NCI-H1930 (cell line): ENCODE measurements at places on chromosomes 1 and 21.

- DNase-seq: no peak
These were observed 38.8 kb downstream of the DDR2 start for GRCh38 chr1:162670928-162671663.

DNA sequence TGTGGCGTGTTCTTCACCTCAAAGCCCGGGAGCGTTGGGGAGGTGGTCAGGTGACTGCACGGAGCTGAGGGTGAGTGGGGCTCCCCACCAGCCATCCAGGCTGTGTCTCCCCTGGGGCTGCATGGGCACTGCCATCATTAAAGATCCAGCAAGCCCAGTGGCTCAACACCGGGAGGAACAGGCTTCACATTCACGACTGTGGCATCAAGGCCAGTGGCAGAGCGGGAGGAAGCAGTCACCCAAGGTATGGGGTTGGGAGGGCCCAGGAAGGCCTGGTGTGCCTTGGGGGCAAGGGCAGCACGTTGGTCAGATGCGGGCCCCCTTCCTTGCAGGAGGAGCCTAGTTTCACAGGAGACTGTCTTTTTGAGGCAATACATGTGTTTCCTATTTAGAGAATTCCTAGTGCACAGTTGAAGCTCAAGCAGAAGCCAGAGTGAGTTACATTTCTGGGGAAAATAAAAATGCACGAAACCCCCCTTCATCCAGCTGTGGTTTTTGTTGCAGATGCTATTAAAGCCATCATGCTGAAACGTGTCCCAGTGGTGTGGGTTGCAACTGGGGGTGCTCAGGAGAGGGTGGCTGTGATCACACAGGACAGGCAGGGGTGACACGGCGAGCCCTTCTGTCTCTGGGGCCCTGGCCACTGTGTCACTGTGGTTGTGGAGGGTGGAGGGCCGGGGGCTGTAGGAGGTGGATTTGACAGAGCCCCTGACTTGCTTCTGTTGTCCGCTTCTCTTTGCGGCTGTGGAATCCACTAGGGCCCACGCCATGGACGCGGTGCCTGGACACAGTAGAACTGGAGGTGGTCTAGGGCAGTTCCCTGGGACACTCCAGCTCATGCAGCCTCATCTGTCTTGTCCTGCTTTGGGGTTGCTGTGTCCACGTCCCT is 34.1 kb downstream of the SNAP47 start:
- no peak for DNase-seq

GRCh38 chr1:152795686-152796085 is 835 bp upstream of the LCE1D start:
- no peak for DNase-seq

DNA sequence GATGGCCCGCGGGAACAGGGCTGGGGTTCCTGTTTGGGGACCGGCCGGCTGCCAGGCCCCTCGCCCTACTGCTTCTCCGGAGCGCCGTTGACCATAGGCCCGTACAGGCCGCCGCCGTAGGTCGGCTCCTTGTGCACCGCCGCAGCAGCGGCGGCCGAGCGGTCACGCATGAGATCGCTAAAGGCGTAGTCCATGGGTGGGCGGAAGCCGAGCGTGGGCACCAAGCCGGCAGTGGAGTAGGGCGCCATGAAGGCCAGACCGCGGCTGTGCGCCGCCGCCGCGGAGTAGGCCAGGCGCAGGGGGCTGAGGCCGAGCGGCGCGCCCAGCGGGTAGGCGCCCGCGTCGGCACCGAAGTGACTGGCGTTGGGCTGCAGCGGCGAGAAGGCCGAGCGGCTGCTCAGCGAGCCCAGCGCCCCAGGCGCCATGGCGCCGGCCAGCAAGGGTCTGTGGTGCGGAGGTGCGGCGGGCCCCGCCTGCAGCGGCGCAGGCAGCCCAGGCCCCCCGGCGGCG is 4.6 kb downstream of the DMRTA2 start:
- no peak for DNase-seq

DNA sequence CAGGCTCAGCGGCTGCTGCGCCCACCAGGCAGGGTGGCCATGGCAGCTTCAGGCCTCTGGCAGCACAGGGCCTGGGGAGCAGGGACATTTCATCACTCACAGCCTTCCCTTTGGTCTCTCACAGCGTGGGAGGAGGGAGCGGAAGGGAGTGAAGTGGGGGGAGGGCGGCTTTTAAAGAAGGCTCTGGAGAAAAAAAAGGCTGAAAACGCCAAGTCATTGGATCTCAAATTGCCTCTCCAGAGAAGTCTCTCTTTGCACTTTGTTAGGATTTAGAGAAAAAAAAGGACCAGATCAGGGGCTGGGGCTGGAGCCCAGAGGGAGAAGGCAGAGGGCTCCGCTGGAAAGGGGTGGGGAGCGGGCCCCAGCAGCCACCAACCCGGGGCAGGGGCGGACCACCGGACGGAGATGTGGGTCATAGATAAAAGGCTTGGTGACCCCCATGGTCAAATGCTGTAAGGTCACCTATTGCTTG is 209.9 kb downstream of the GRIK3 start:
- no peak for DNase-seq

- DNase-seq: no peak
These were observed 6.5 kb downstream of the INSRR start for GRCh38 chr1:156852418-156852874.

GRCh38 chr21:32372755-32373154 is 20.1 kb downstream of the URB1 start:
- no peak for DNase-seq

DNA sequence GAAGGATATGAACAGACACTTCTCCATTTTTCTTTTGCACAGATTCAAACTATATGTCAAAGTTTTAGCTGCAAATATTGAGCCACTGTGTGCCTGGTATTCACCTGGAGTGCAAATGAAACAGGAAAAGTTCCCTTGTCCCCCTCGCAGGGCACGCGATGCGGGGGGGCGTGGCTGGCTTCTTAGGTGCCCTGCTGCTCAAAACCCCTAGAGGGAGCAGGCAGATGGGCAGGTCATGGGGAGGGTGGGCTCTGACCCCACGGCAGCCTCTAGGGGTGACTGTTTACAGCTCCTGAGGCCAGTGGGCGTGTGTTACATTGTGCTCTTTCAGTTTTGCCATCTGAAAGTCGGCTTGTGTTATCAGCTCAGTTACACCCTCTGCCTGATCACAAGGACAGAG is 931.2 kb upstream of the B3GALT2 start:
- DNase-seq: no peak

- DNase-seq: no peak
These were observed 40.9 kb upstream of the ATF3 start for GRCh38 chr1:212567638-212568037.

DNA sequence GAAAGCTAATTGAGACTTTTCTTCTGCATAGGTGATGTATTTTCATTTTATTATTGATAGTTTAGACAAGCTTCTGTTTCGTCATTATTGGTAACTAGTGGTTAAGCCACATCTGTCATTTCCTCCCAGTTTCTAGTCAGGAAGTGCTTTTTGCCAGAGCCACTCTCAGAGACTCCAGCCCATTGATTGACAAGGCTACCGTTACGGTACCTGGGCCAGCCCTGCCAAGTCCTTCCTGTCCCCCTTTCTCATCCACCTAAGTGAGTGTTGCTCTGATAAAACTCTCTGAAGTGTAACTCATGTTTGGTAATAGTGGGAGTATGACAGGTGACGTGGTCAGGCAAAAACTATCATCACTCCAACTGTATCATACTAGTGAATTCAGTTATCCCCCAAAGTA is 29.6 kb upstream of the AGL start:
- no peak for DNase-seq

DNA sequence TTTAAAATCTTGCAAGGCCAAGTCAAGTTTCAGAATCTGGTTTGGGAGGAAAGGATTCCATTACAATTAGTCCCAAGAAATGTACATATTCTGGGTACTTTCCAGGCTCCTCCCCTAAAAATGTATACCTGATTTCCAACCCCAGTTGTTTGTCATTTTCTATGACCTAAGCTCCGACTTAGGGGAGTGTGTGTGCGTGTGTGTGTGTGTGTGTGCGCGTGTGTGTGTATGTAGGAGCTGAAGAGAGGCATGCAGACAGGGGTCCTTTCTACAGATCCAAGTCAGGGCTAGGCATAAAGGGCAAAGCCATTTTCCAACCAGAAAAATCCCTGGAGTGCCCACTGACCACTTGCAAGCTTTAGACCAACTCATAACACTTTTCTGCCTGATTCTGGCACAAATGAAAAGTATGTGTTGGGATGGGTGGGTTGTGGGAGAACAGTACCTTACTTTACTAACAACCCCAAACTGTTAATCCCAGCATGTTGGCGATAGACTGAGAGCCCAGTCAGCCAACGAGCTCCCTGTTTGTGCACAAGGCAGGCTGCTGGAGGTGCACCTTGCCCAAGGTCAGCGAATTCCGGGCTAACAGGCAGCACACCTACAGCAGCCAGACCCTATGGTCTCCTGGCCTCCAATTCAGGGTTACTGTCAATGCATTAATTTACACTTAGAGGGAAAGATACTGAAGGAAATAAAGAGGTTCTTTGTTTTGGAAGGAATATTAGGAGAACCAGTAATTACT is 1.7 kb downstream of the TRABD2B start:
- DNase-seq: no peak

GRCh38 chr21:28550057-28550825 is 442.4 kb downstream of the LTN1 start:
- DNase-seq: no peak

- no peak for DNase-seq
These were observed 39.2 kb downstream of the UBE2G2 start for GRCh38 chr21:44762221-44763049.

- DNase-seq: no peak
These were observed 29.4 kb upstream of the RBM34 start for GRCh38 chr1:235190431-235190830.

DNA sequence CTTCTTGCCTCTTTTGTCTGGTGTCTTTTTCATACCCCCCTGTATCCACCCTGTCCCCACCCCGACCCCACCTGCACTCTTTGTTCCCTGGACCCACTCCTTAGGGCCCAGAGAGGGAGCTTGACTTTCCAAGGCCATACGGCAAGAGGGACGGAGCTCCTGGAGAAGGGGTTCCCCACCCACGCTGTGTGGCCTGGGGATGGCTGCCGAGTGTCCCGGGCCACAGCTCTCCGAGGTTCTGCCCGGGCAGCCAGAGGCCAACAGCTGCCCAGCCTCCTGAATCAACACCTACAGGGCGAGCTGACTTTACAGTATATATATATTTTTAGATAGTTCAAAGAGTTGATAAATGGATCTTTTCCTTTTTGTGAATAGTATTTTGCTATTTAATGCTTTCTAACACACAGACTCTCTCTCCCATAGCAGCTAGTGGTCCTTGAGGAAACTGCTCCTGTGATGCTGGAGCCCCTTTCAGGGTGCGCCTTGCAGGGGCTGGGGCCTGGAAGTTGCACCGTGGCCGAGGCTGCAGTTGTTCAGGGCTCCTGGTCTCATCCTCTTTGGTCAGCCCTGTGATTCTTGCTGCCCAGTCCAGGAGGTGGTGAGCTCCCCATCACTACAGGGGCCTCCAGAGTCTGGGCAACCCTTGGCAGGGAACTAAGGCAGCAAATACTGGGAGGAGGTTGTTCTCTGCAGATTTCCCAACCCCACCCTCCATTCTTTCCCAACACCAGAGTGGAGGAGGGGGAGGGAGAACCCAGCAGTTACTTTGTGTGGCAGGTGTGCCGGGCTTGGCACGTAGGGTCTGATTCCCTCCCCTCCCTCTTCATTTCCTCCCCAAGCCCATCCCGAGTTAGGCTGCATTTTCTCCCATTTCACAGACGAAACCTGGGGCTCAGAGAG is 321.6 kb downstream of the PTPRU start:
- DNase-seq: no peak

DNA sequence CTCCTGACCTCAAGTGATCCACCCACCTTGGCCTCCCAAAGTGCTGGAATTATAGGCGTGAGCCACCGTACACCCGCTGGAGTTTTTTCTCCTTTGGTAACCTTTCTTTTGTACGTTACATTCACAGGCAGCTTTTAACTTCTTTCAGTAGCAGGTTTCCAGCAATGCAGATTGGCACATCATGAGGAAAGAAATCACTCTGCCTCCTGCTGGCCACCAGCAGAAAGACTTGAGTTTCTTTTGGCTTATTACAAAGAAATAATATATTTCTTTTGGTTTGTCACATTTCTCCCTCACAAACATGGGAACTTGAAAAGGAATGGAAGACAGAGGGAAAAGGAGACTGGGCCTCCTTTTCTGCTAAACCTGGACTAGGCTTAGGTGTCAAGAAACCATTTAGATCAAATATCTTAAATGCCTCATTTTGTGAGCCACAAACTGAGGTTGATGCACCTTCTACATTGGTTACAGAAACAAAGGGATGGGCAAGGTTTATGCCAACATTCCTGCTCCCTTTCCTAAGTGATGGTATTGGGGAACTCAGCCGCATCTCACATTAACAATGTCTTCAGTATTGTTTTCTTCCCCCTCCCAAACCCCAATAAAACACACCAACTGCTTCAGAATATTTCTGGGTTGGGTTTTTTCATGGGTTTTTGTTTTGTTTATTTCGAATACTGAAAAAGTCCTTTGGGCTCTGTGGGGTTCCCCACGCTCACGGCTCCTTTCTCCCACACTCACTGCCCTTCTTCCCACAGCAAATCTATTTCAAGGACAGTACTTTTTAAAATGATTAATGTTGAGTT is 7.7 kb downstream of the ENSA start:
- DNase-seq: no peak

DNA sequence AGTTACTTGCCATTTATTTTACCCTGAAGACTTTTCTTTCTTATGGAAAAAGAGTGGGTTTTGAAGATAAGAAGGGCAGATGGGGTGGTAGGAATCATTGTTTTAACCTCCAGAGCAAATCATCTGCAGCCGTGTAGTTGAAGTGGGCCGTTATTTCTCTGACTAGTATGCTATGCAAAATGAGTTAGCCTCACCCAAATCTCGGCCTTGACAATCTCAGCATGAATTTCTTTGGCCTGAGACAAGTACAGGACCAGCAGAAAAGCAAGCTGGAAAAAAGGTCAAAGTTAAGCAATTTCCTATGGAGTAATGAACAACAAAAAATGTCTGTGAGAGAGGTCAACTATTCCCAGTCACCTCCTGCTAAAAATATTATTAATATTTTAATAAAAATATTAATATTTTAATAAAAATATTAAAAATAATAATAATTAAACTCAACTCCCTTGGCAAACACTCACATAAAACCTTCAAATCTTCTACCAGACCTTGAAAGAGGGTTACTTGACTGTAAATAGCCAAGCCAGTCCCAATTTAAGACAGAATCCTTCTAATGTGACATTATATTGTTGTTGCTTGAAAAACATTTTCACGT is 6.8 kb upstream of the TEKT2 start:
- DNase-seq: no peak

DNA sequence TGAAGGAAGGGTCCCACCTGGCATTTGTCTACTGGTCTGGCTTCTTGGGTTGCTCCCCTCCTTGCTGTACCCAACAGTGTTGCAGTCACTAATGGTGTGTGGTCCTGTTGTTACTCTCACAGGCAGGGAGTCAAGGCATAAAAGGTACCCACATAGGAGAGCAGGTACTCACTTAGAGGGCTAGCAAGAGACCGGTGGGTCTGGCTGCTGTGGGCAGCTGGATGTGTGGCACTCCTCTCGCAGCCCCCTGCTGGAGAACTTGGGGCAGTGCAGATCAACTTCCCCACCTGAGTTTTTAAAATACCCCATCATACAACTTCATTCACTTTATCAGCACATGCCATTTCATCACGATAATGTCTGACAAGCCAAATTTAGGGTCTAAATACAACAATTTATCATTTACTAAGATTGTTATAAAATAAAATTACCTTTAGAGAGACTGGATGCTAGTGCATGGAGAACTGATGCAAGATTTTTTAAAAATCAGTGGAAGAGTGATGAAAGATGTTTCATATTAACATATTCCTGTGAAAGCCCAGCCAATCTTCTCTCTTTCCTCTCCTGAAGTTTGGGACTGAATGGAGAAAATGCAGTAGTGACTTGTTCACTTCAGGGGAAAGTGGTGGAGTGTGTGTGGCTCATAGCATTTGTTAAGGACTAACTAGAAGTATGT is 42.8 kb downstream of the ACP6 start:
- DNase-seq: peak; percentile 29
